Right lung (tissue), 10 donors: ENCODE measurements at places on chromosomes 7 and 10. TPM values are rescaled to one million over a fixed set of nuclear protein-coding genes. Genes with fewer than 3 reads are reported as not detected.
A peak's percentile ranks its signal among the peaks of the same experiment; 100 is the strongest.

DNA sequence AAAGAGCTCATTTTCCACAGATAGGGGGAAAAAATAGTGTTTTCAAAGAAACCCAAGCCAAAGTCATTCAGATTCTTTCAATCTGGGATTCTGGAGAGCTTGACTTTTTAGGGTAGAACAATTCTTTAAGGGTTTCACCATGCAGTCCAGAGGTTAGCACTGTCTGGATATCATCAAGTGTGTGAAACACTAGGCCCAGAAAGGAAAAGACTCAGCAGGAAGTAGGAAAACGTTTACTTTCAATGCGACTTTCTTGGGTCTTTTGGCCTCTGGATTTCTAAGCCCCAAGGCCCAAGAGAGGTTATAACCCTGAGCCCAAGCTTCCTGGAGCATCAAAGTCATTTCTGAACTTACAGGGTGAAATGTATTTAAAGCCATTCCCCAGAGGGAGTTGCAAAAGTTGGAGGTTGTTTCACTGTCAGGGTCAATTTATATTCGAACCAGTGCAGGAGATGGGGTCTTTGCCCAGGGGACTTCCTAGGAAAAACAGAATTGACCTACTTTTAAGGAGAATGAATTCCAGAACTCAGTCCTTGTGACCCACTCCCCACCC is 158.0 kb downstream of the C7orf25 start:
- no peak for DNase-seq

GRCh38 chr7:45482451-45482850 is 91.7 kb upstream of the ADCY1 start:
- DNase-seq = no peak

Gene PLAU
- polyA plus RNA-seq = 1.3 TPM

DNA sequence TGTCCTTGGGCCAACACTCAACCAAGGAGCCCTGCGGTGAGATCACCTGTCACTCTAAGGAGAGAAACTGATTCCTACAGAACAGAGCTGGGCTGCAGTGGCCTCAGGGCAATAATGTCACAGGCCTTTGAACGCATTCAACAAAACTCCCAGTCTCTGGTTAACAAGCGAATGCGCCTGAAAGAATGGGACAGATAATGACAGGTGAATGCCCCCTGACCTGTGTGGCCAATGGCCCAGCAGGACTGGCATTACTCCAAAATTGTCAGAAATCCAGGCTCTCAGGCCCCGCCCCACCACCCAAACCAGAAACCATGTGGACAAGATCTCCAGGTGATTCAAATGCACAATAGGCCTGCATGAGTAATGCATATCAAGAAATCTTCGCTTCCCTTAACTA is 277.7 kb upstream of the KLF6 start:
- no peak for DNase-seq

DNA sequence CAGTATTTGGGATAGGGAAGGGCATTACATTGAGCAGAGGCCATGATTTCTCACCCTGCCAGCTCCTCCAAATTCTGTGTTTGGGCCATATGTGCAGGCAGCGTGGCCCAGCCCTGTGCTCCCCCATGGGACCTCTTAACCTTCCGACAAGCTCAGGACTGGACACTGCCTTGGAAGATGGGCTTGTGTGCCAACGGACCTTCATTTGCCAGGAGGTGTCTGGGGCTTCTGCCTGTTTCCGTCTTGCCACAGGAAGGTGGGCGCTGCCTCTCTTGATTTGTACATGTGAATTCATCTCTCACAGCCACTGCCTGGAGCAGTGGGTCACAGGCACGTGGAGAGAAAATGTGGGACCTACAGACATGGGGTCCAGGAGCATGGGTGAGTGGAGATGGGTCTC is 272.6 kb downstream of the CCSER2 start:
- no peak for DNase-seq

DNA sequence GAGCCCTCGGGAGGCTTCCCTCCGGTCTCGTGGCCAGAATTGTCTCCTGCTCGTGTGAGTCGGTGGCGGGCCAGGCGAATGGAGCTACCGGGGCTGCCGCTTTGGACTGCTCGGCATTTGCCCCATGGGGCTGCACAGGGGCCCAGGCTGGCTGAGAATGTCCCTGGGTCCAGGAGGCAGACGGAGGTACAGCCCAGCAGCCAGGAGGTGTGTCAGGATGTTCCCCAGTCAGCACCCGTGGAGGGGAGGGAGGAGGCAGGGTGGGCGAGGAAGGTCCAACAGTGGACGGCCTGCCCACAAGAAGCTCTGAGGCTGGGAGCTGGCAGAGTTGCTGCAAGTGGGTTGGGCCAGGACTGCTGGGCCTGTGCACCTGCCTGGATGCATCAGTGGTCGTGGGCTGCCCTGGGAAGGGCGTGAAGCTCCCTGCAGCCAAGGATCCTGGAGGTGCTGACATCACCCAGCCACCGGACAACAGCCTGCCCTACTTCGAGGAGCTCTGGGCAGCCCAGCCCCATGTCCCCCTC is 46.4 kb downstream of the PDGFA start:
- DNase-seq = no peak

GRCh38 chr7:90756366-90756765 is 160.2 kb downstream of the CDK14 start:
- no peak for DNase-seq

Gene ERVW-1
- 1.5 TPM for polyA plus RNA-seq

Gene SYT15
- 26.5 TPM for polyA plus RNA-seq

GRCh38 chr7:99768471-99768870 is 15.5 kb downstream of the CYP3A4 start:
- DNase-seq = no peak

DNA sequence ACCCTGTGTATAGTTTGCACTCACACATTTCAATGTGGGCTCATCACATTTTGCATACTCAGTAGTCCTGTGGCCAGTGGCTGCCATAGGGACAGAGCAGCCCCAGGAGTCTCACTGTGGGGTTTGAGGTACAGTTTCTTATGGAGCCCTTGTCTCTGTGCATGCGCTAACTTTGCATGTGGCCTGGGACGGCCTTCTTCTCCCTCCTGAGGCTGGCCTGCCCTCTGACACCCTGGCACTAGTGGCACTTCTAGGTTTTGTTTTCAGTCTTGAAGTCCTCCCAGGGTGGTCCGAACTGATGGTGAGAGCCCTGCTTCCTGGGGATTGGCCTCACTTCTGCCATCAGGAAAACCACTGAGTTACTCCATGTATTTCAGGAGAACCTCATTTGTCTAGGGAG is 21.2 kb downstream of the NACAD start:
- no peak for DNase-seq

Gene HBP1
- polyA plus RNA-seq = 156 TPM

Gene CELF2
- 59.8 TPM for polyA plus RNA-seq

DNA sequence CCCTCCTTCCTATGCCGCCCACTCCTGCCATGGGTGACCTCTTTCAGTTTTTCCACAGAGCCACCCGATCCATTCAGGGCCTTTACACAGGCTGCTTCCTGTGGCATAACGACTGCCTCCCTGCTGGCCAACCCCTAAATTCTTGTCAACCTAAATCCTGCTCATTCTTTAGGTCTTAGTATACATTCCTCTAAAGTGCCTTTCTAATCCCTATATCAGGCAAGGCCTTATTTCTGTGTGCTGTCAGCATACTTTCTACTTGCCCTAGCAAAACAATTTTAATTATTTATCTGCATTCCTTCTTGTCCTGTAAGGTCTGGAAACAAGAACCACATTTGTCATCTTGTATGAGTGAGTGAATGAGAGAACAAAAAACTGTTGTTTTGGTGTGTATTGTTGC is 132.4 kb downstream of the DNAH11 start:
- no peak for DNase-seq

- DNase-seq = no peak
Observed at GRCh38 chr7:77819021-77819420, 20.4 kb downstream of the PHTF2 start.

DNA sequence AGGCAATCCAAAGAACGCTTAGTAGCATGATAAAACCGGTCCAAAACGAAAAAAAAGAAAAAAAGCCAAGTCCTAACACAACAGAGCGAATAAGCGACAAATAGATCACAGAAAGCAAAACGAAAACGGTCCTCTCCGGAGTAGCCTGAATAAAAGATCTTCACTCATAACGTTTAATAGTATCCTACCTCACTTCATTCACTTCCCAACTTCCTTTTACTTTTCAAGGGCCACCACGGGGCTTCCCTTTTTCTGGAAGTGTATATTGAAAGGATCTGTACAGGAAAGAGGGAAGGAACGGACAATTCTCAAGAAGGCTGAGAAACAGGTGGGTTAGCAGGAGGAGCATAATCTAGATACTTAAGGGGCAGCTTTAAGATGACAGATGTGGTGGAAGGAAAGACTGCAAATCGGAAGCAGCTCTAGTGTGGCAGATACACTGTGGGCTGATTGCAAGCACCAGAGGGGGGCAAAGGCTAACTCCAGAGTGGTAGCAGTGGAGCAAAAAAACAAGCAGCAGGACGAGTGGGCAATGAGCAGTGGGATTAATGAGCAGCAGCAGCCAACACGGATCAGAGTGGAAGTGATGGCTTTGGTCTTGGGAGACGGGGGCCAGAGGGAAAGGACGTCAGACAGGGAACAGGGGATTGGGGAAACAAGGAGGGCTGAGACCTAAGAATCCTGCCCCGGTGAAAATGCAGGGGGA is 866 bp downstream of the CNOT4 start:
- DNase-seq = no peak

DNA sequence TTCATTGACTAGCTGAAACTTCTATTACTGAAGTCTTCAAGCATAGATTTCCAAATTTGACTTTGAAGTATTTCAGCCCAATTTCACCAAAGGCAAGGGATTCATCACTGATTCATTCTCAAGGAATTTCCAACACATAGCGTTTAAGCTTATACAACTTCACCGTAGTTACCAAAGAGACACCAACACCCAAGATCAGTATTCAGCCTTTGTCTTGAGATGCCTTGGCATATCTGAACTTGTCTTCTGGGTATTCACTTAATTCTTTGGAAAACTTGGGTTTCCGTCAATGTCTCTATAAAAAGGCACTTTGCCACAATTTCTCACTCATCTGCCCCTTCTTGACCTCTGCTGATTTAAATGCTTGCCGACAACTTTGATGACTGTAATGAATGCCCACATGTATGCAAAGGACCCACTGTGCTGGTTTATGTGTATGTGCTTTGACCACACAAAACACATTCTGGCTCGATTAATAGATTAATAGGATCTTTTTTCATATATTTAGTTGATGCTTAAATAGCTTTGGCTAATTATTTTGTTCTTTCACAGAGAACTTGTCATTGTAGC is 49.6 kb downstream of the TES start:
- DNase-seq = no peak

Gene HGF
- 30.1 TPM for polyA plus RNA-seq

Gene CC2D2B
- polyA plus RNA-seq = 1.4 TPM

Gene SPRN
- 2.6 TPM for polyA plus RNA-seq

DNA sequence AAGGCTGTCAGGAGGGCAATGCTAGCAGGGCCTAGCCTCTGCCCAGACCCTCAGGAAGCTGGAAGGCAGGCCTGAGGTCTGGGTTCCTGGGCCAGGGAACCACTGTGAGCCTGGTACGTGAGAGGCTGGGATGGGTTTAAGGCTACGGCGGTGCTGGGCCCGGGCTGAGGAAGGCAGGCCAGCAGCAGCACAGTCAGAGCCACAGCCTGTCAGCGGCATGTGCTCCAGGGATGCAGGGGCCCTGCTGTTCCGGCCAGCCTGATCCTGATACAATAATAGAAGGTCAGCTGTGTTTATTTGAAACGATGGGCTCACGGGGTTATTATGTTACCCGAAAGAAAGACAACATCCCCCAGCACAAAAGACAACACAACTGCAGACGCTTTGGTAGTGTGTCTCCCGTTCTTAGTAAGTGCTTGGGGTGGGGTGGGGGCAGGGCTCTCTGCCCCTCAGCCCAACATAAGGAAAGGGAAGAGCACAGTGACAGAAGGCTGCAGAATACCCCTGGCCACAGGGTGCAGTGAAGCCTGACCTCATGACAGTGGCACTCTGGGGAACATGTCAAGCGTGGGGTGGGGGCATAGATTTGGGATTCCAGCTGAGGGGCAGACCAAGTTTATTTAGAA is 95.0 kb downstream of the COL13A1 start:
- DNase-seq = no peak

Gene MYOF
- 62.9 TPM for polyA plus RNA-seq

Gene ARPC1B
- polyA plus RNA-seq = 63.7 TPM

DNA sequence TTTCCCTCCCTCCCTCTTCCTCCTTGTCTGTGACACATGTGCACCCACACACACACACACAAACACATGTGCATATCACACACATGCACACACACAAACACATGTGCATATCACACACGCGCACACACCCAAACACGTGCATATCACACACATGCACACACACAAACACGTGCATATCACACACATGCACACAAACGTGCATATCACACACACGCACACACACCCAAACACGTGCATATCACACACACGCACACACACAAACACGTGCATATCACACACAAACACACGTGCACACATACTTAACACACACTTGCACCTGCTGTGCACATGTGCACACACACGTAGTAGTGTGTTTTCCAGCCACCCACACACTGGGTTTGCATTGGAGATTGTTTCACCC is 29.4 kb upstream of the KNDC1 start:
- DNase-seq = no peak

Gene PON1
- polyA plus RNA-seq = 1.2 TPM

- DNase-seq = no peak
Observed at GRCh38 chr7:29177963-29178600, 16.5 kb upstream of the CHN2 start.

DNA sequence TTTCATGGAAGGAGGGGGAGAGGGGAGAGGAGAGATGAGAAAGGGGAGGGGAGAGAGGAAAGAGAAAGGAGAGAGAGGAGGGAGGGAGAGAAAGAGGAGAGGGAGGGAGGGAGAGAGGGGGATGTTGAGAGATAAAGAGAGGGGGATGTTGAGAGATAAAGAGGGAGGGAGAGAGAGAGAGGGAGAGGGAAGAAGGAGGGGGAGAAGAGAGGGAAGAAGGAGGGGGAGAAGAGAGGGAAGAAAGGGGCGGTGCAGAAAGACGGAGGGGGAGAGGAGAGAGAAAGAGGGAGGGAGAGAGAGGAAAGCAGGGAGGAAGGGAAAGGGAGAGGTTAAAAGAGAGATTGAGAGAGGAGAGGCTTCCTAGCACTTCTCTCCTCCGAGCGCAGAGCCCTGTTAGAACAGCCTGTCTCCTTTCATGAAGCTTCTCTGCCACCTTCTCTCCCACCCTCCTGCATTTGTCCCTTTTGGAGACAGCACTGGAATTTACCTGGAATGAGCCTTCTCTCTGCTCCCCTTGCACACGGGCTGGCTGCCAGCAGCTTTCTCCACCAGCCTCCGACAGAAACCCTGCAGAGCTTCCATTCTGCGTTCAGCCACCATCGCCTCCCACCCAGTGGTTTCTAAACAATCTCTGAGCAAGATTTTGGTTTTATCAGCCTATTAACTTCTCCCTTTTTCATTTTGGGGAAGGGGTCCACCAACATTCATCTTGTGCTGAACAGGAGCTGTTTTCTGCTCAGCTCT is 74.0 kb upstream of the CARD11 start:
- DNase-seq = peak; percentile 12
